ENCODE measurements at places on chromosomes 7 and 10.
A peak's percentile ranks its signal among the peaks of the same experiment; 100 is the strongest.

GRCh38 chr7:100271716-100272537, 35.6 kb upstream of the SPDYE3 start:
- peak; percentile 96 for DNase-seq

DNA sequence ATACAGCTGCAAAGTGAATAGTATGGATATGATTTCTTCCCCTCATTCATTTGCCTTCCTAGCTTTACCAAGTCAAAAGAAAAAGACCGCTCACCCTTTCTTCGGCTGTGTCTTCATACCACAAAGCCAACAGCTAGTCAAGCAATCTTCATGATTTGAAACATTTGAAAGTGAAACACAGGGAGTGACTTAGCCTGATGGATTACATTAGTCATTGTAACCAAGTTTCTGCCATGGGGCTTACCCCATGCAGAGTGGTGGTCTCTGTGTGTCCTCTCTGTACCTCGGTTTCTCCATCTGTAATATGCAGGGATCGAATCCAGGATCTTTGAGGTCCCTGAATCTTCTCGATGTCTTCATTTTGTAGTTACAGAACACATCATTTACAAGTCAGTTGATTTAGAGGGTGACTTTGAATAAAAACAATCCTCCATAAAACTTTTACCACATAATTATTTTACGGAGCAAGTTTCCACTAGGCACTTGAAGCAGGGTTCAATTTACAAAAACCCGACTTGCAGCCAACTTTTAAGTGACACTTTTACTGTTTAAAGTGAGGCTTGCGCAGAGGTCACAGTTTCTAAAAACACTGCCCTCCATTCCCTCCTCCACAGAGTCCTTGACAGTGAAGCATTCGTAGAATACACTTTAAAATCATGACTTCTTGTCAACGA, 2.2 kb upstream of the LGI1 start:
- no peak for DNase-seq

DNA sequence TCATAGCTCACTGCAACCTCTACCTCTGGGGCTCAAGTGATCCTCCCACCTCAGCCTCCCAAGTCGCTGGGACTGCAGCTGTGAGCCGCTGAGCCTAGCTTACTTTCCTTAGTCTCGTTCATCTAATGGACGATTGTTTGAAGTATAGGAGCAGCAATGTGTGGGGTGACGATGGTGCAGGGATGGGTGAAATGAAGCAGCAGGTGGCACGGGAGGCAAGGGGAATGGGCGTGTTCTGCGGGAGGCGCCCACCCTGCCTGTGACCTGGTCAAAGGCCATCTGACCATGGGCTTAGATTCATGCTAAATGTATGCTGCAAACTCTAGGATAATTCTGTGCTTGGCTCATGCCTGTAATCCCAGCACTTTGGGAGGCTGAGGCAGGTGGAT, 210.7 kb downstream of the MAD1L1 start:
- no peak for DNase-seq

DNA sequence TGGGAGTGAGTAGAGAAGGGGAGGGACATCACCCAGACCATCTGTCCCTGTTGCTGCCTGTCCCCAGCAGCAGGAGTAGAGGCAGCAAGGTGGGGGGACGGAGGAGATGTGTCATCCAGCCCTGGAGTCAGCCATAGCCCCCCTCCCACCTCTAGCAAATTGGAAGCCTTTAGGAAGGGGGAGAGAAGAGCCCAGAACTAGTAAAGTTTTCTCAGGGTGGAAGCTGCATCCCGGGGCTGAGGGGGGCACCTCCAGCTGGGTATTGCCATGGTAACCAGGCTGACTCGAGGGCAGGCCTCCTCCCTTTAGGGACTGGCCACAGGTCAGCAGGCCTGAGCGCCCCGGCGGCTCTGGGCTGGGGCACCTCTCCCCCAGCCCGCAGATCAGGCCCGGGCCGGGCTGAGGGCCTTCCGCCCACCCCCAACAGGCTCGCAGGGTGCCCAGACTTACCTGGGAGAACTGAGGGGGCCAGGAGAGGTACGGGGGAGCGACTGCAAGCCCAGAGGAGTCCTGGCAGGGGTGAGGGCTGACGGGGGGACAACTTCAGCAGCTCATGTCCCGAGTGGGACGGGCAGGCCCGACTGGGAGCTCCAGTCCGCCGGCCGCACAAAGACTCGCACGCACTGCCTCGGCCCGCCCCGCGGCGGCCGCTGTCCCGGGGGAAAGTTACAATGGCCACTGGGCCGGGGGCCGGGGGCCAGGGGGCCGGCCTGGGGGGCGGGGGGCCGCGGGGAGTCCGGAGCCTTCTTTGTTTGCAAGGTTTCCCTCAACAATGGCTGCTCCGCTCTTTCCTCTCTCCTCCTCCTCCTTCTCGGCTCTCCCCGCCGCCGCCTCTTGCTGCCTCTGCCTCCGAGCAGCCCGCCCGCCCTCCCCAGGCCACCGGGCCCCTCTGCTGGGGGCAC, 6.0 kb downstream of the LDB1 start:
- DNase-seq = no peak

- no peak for DNase-seq
Observed at GRCh38 chr10:10685566-10685965, 332.1 kb upstream of the CELF2 start.

DNA sequence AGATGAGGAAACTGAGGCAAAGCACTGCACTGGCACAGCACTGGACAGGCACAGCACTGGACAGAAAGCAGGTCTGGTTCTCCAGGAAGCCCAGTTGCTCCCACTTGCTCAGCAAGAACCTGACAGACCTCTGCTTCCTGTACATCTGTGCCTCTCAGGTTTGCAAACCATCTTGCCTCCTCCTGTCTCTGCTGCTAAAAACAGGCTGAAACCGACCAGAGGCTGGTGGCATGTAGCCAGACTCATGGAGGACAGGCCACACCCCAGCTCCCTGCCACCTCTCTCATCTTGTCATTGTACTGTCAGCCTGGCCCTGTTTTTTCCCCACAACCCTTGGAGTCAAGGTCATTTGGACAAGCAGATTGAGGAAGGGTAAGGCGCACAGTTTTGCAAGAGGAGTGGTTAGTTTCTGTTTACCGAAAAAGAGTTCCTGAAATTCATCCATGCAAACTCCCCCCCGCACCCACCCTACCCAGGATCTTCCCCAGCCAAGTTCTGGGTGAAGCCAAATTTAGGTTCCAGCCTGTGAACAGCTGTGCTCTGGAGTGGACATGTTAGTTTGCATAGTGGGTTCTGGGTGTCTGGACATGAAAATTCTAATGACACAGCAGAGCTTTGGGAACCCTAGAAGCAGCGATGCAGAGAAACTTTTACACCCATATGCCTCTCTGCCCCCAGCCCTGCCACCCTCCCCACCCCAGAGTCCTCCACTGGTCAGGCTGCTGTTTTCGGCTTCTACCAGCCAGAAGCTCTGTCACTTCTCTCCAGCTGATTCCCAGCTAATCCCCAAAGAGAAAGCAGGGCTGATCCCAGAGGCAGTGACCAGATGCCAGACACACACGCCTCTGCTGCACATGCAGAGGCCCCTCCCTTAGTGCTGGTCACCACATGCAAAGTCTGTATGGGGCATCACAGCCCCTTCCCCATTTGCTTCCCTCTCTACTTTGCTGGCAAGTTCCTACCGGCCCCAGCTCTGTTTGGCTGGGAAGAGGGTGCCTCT, 8.5 kb upstream of the C10orf105 start:
- DNase-seq = no peak

DNA sequence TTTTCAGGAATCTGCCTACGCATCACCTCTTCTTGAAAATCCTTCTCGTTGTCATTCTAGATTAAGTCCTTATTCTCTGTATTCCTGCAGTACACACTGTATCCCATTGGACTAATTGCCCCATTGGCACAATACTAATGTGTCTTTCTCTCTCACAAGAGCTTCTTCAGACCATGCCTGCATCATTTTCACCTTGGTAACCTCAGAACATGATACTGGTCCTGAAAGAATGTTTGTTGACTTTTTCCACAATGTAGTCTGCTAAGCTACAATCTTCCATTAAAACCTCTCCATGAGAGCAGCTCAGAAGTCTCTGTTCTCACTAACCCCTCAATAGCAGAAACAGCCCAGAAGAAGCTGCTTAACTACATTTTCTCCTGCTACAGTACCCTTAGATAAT, 270.7 kb downstream of the PCDH15 start:
- DNase-seq = no peak

DNA sequence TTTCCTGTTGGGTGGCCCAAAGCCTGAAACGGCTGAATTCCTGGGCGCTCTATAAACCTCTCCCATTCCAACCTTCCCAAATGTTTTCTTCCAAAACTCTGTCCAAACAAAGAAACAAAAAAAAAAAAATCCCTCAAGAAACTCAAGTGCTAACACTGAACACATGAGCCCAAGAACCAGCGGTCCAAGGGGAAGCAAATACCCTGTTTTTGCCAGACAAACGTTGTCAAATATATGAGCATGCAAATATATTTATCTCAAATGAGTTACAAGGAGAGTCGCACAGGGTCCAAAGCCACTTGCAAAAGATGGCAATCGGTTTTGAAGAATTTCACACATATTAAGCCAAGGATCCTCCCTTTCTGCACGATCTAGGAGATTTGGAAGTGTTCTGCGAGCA, 23.3 kb upstream of the EMX2 start:
- no peak for DNase-seq

DNA sequence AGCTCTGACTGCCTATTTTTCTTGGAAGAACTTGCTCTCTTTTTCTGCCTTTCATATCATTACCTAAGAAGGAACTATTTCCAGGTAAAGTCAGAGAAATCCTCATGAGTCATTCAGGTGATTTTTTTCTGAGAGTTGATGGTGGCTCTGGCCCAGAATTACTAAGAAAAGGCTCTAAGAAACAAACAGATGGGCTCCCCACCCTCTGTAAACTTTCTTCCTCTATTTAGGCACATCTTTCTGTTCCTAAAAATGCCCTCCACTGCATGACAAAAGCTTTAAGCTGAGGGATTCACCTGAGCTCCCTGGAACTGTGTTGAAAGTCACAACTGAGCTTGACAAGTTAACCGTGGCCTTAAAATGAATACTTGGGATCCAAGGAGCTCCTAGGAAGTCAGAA, 1.6 kb downstream of the OLAH start:
- no peak for DNase-seq

- DNase-seq = no peak
Observed at GRCh38 chr10:46255801-46256747, 30.7 kb upstream of the ANTXRL start.

GRCh38 chr7:131602994-131603372, 46.6 kb upstream of the PODXL start:
- no peak for DNase-seq

GRCh38 chr7:130273081-130273932, 6.6 kb downstream of the CPA2 start:
- DNase-seq = no peak

GRCh38 chr7:39501358-39501757, 64.8 kb upstream of the YAE1 start:
- DNase-seq = no peak

DNA sequence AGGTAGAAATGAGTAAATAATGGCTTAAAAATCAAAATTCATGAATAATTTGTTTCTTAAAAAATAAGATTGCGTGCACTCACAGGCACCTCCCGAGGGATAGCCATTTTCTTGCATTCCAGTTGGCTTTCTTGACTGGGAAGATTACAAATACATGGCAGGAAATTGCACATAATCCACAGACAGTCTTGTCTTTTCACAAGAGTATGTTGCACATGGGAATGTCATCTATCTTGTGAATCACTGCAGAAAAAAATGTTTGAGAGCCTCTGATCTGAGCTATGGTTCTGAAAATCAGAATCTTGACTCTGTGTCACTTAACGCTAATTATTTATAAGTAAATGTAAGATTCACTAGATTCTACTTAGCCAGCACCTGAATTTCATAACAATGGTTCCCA, 74.1 kb upstream of the PRKG1 start:
- DNase-seq = no peak

DNA sequence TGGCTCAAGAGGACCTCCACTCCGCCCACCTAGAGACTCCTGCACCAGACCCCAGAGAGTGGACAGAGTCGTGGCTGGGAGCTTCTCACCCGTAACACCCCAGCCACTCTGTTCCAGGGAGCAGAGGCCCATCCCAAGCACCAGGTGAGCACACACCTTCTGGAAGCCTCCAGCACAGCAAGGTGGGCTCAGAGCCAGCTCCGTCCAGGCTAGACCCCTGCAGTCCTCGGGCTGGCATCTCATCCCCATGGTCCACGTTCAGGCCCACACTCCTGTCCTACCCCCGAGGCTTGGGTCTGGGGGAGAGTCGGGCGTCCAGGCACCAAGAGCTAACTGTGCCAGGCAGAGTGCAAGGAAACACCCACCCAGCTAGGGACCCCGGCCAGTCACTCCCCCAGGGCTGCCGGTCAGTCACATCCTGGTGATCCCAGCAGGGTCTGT, 13.2 kb downstream of the PDGFA start:
- no peak for DNase-seq

- DNase-seq = no peak
Observed at GRCh38 chr7:86950360-86950759, 109.1 kb downstream of the ELAPOR2 start.

- DNase-seq = no peak
Observed at GRCh38 chr10:86043236-86043635, 323.4 kb downstream of the GRID1 start.

- no peak for DNase-seq
Observed at GRCh38 chr7:112517487-112517886, 36.7 kb downstream of the LSMEM1 start.

DNA sequence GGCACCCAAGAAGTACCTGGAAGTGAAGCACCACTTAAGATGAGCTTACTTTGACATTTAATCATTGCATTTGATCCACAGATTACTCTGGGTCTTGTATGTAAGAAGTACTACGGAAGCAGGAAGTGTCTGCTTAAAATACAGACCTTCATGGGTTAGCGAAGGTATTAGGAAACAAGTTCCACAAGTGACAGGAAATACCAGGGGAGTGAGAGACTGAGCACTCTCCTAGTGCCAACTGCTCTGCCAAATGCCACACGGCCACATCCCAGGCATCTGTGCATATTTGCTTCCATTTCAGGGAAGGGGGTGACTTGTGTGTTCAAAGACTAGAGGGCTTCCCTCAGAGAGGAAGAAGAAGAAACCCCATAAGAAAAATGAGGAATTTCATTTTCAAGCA, 57.2 kb upstream of the ANK3 start:
- DNase-seq = no peak

DNA sequence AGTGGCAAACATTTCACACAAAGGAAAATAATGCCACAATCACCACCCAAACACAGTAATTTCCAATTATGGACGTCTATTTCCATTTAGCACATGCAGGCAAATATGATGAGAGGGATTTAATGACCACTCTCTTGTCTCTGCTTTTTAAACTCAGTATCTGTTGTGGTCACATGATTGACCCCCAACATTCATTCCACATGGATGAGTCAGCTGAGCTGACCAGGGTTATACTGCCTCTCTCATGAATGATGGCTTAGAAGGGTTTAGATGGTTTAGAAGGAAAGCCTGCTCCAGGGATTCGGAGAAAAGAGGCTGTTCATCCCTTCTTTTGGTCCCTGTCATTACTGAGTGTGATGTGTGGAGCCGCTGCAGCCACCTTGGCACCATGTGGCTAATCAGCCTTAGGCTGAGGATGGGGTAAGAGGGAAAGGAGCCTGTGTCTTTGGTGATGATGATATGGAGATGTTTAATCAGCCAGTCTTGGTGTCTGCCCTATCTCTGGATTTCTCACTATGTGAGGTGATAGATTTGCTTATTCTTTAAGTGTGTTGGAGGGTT, 38.2 kb upstream of the JAKMIP3 start:
- no peak for DNase-seq

- no peak for DNase-seq
Observed at GRCh38 chr10:3784510-3785250, at the start of gene KLF6. Gene KLF6, minus strand, starts transcription at chr10:3785209. Its CDS starts 195 bp downstream, at chr10:3785014.

GRCh38 chr10:36341471-36341870, 699.4 kb upstream of the FZD8 start:
- DNase-seq = no peak

Data from stimulated activated CD8-positive, alpha-beta memory T cell treated with anti-CD3 and anti-CD28 coated beads, Interleukin-15, amount 100 ng/mL, for 4 hours (primary cell).